Mesendoderm (in vitro differentiated cells): ENCODE measurements at places on chromosomes 12 and 14.

- no peak for DNase-seq
These were observed 6.6 kb downstream of the ASPG start for GRCh38 chr14:104091927-104092771.

DNA sequence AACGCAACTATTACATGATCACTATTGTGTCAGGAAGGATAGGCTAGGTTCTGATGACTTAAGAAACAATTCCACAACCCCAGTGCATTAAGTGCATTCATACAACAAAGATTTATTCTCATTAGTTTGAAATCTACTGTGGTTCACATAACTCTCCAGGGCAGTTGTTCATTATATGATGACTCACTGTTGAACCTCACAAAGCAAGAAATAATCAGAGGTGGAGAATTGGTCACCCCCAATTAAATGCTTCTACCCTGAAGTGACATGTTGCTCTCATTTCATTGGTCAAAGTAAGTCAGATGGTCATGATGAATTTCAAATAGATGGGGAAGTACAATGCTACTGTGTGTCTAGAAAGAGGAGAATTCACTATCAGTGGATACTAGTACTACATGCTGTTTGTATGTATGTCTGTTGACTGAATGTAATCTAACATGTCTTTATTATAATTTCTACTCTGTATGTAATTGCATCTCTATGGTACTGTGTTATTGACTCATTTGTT, 6.1 kb upstream of the HELB start:
- no peak for DNase-seq

DNA sequence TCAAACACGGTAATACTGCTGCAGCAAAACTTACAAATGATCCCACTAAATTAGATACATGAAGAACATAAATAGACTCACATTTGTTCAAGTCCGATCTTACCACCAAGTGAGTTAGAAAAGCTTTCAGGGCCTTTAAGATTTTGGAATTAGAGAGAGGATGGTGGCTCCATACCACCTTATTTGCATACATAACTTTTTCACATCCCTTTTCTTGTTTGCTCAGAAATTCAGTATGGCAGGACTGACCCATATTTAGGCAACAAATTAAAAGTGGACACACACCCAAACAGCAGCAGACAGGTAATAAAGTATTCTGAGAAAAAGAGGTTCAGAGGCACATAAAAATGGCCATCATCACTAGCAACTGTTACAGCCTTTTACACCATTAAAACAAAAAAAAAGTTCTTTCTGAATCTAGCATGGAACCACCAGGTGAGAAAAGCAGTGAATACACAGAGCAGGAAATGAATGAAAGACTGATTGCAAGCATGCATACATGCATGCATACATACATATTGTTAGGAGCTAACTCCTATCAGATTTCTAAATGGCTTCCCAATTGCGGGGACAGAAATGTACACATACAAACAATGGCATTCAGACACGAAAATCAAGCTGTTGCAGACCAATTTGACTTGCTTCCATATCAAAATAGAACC, 23.3 kb downstream of the STXBP6 start:
- DNase-seq: no peak

- DNase-seq: no peak
These were observed 58.1 kb upstream of the NUDT4 start for GRCh38 chr12:93319523-93320050.
